ENCODE measurements at places on chromosomes 1 and 21. TPM values are rescaled to one million over a fixed set of nuclear protein-coding genes. Genes with fewer than 3 reads are reported as not detected.

The SPRR2D gene
- total RNA-seq = not detected

The VWA1 gene
- 51.0 TPM for total RNA-seq

The RAB13 gene
- total RNA-seq = 34.3 TPM

The GJC2 gene
- total RNA-seq = 4.2 TPM

The IKBKE gene
- 3.2 TPM for total RNA-seq

The HPCA gene
- not detected for total RNA-seq

The TMPRSS15 gene
- total RNA-seq = not detected
